Fibroblast of the aortic adventitia (primary cell): ENCODE measurements at places on chromosomes 1 and 21. TPM values are rescaled to one million over a fixed set of nuclear protein-coding genes. Genes with fewer than 3 reads are reported as not detected.

The XCL2 gene
- total RNA-seq, result not detected in 2 replicates

The RBM11 gene
- not detected in 2 replicates for total RNA-seq

The HTR1D gene
- not detected in 2 replicates for total RNA-seq

The PLXNA2 gene
- 4.3 and 8.0 TPM in 2 replicates for total RNA-seq
